Muscle of arm (tissue), 14 donors: ENCODE measurements at places on chromosomes 12 and 14. TPM values are rescaled to one million over a fixed set of nuclear protein-coding genes. Genes with fewer than 3 reads are reported as not detected.

DNA sequence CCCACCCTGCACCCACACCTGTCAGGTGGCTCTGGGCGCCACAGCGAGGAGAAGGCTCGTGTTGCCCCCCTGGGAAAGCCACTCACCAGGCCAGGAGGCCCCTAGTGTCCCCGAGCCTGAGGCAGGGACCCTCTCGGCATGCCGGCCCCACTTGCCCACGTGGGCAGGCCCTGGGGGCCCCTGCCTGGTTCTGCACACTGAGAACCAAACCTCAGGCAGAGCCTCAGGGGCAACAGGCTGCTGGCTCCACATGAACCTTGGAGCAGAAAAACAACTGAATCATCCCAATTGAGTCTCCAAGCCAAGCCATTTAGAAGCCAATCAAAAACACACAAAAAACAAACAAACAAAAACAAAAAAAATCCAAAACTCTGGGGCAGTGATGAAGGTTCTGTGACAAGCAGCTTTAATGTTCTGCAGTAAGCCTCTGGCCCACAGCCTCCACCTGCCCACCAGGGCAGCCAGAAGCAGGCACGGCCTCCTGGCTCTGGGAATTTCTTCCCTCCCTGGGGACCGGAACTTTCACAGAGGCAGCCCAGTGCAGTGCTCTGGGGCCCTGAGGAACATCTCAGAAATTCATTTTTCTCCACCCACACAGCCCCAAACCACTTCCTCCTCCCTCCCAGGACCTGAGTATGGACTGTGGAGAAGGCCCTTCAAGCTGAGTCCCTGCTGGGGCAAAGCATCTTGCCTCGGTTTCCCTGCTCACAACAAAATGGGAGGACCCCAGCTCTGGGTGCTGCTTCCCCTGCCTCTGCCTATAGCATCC is 90.2 kb downstream of the CHGA start:
- no peak for DNase-seq

The RPS6KA5 gene
- polyA plus RNA-seq, result 9.4 TPM

The LMBR1L gene
- polyA plus RNA-seq, result 36.1 TPM

DNA sequence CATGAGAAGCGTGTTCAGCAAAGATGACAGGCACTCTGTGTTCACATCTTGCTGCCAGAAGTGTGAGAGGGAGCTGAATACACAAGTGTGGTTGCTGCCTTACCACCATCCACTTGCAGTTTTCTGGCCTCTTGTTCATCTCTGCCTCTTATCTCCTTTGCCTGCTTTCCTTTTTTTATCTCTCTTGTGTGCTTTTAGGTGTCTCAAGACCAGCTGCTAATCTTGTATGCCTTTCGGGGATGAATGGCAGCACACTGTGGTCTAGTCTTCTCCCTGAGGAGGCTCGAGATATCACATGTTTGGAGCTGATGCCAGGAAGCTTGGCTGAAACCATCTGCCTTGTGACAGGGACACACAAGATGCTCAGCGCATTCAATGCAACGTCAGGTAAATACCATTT is 17.2 kb downstream of the FAM234B start:
- DNase-seq, result no peak

DNA sequence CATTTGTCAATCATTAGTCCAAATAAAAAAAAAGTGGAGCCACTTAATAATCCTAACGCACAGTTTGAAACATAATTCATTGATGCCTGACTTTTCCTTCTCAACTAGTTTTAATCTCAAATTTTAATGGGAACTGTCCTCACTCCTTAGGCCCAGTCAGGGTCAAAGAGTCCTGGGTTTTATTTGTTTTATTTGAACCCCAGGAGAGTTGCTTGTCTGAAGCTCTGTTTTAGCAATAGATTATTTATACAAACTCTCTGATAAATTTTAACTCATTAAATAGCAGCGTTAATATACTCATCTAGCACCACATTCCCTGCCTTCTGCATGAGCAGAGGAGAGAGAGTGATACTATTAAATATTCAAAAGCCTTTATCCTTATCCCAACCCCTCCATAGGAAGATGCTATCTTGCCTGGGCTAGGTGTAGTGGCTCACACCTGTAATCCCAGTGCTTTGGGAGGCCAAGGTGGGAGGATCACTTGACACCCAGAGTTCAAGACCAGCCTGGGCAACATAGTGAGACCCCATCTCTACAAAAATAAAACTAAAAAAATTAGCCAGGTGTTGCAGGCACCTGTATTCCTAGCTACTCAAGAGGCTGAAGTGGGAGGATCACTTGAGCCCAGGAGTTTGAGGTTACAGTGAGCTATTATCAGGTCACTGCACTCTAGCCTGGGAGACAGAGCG is 14.5 kb upstream of the DUSP6 start:
- no peak for DNase-seq

The KRT2 gene
- 0.75 TPM for polyA plus RNA-seq

DNA sequence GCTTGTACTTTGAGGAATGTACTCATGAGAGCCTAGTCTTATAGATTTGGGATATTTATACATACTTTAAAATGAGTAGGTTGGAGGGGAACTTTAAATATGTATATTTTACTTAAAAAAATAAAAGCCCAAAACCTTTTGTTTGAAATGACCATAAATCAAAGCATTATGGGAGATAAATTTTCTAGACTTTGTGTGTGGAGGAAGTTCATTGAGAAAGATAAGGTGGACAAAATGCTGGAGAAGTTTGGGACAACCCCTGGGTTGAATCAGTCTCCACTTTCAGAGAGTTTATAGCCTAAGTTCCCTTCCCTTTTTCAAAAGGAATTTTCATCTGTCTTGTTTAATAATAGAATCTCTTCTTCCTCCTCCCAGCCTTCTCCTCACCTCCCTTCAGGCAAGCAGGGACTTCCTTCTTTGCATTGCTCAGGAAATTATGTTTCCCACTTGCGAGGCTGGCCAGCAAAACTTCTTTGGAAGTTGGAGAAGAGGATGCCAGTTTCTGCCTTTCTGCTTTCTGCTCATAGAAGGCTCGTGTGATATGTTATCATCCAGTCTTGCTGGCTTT is 54.2 kb downstream of the CHST11 start:
- no peak for DNase-seq

GRCh38 chr14:102389246-102389645 is 26.5 kb downstream of the TECPR2 start:
- no peak for DNase-seq

GRCh38 chr14:76767681-76768656 is 6.7 kb downstream of the VASH1 start:
- DNase-seq, result no peak

DNA sequence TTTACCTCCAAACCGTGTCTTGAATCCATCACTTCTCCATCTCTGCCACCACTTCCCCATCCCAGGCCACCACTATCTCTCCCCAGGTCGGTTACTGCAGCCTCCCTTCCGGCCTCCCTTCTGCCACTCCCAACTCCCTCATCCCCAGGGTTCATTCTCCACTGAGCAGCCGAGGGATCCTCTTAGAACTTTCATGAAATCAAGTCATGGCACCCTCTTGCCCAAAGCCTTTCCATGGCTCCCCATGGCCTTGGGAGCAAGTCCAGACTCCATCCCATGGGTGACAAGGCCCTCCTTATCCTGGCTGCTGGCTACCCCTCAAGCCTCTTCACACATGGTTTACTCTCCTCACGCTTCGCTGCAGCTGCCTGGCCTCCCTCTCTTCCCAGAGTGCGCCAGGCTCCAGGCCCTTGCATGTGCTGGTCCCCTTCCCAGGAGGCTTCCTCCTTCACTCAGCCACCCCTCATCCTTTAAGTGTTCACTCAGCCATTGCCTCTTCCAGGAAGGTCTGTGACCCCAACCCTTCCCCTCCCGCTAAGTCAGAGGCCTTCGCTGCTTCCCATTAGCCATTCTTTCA is 17.9 kb upstream of the SH2B3 start:
- DNase-seq, result no peak
